ENCODE measurements at places on chromosomes 3 and 15. TPM values are rescaled to one million over a fixed set of nuclear protein-coding genes. Genes with fewer than 3 reads are reported as not detected.

- DNase-seq, result no peak
Measured at GRCh38 chr3:184186902-184187207, 856 bp downstream of the ABCF3 start.

GRCh38 chr15:97875025-97875512 lies 85.4 kb upstream of the ARRDC4 start:
- no peak for DNase-seq

DNA sequence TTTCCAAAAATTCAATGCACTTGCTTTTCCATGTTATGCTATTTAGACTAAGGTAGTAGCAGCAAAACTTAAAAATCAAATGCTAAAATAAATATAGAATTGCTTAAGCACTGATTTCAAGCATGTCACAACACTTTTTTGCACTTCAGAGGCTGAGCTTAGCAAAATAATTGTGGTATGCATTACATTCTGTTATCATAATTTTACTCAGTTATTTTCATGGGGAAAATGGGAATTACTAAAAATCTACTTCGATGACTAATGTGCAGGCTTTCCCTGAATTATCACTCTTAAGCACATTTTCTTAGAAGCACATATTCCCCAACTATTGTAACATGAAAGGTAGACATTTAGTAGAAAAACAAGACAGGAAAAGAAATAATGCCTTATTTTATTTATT lies 322.4 kb upstream of the CBLB start:
- no peak for DNase-seq

GHSR gene
- not detected for polyA plus RNA-seq
